ENCODE measurements at places on chromosomes 16 and 17.

GRCh38 chr17:70775679-70776078 lies 606.3 kb downstream of the KCNJ2 start:
- DNase-seq = no peak

GRCh38 chr17:79078476-79079190 lies 4.0 kb downstream of the ENGASE start:
- no peak for DNase-seq

GRCh38 chr16:55853114-55853513 lies 20.2 kb upstream of the CES1 start:
- DNase-seq = no peak

GRCh38 chr16:82756283-82756599 lies 129.5 kb downstream of the CDH13 start:
- DNase-seq = no peak

DNA sequence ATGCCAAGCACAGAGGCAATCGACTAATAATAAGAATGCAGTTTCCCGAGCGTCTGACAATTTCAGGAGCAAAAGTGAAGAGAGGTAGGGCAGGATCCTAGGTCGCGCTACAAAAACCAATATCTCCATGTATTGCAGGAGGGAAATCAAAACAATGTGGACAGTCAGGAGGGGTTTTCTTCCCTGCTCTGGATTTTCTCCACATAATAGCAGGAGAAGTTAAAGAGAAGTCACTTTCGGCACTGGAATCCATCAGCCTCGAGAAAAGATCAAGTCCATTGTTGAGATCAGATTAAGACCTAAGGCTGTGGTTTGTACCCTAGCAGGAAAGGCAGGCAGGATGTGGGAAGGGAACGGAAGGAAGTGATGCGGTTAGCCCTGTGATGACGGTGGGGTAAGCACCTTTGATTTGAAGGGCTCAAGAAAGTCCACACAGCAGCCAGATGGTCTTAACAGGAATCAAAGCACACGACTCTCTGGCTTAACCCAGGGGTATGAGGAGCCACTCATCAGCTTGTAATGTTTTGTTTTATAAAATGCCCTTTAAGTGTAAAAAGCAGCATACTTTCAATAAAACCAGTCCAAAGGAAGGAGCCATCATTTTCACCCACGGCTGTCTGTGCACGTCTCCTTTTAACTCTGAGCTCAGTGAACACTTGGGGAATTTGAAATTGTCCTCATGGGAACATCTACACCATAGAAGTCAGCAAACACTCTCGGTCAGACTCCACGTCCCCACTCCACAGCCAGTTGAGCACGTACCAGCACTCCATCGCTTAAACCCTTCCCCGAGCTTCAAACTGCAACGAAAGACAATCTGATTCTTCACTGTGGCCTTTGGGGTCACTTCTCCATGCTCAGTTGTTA lies 15.8 kb upstream of the AKTIP start:
- DNase-seq = peak; percentile 73

DNA sequence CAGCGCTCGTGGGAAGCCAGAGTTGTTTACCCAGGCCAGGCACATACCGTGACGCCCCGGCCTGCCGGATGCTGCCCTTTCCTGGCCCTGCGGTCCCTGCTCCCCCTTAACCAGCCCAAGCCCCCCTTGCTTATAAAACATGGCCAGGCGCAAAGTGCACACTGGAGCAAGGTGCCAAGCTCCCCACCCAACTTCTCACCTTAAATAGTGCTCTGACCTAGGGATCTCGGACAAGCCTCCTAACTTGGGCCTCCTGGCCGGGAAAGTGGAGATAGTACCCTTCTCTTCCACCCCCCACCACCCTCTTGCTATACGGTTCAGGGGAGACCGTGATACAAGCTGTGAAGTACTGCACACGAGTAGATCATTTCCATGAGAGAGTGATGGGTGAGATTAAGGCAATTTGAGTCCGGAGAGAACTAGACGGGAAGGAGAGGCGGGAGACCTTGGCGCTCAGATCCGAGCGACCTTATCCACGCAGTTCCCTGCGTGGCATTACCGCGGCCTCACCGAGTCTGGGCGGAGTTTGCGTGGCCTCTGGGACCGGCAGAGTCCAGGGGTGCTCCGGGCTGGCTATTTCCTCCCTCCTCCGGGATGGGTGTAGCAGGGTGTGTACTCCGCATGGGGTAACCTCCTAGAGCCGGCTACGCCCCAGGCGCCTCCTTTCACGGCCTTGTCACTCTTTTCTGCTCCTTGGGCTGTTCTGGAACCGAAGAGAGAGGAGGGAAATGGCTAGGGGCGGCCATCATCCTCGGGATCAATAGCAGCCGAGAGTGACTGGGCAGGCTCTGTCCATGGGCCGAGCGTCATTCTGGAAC lies 4.4 kb upstream of the LHX1 start:
- no peak for DNase-seq

GRCh38 chr17:3843935-3844516 lies 2.0 kb downstream of the NCBP3 start:
- DNase-seq = peak; percentile 53

GRCh38 chr16:3242709-3243108 lies 7.8 kb upstream of the ZNF200 start:
- no peak for DNase-seq

GRCh38 chr16:49021136-49021535 lies 260.5 kb downstream of the CBLN1 start:
- no peak for DNase-seq

- no peak for DNase-seq
These were observed 20.9 kb upstream of the MPRIP start for GRCh38 chr17:17021194-17021863.

DNA sequence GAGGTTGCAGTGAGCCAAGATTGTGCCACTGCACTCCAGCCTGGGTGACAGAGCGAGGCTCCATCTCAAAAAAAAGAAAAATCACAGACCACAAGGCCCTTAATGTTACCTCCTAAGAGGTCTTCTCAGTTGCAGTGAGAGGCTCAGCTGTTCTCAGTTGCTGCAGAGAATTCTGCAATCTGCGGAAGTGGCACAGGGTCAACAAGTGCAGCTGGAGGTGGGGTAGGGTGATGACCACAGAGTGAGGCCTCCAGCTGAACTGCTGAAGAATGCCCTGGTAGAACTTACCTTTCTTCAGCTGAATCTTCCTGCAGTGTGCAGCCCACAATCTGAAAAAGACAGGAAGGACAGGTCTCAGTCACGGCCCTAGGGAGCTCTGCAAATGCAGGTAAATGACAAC lies 26.3 kb downstream of the CNTNAP1 start:
- DNase-seq = no peak

DNA sequence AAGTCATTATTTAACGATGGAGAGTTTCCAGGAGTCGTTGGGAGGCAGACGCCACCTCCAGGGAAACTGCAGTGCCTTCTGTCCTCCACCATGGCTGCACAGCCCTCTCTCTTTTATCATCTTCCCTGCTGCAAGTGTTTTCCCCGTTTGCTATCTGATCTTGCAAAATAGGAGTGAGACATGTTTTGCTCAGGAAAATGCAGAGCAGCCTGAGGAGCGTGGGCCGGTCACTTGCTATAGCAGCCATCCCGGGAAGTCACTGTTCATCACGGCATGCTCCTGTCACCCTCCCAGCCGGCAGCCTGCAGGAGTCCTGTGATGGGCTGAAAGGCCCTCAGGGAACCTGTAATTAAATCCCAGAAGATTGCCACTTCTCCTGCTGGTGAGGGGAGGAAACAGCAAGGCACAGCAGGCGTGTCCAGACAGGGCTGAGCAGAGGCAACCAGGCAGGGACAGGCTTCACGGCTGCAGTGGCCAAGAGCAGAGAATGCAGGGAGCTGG lies 143.1 kb downstream of the GSG1L start:
- DNase-seq = no peak

GRCh38 chr17:34826332-34826731 lies 134.9 kb downstream of the CCT6B start:
- no peak for DNase-seq

DNA sequence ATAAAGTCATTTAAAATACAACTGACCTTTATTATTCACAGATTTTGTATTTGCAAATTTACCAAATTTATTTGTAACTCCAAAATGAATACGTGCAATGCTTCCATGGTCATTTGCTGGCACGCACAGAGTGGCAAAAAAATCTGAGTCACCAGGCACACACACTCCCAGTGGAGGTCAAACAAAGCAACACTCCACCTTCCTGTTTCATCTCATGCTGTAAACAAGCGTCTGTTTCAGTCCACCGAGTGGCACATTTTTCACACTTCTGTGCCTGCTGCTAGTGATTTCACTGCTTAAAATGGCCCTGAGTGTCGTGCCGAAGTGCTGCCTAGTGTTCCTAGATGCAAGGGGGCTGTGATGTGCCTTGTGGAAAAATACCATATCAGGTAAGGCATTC lies 17.8 kb upstream of the ITGAE start:
- no peak for DNase-seq

DNA sequence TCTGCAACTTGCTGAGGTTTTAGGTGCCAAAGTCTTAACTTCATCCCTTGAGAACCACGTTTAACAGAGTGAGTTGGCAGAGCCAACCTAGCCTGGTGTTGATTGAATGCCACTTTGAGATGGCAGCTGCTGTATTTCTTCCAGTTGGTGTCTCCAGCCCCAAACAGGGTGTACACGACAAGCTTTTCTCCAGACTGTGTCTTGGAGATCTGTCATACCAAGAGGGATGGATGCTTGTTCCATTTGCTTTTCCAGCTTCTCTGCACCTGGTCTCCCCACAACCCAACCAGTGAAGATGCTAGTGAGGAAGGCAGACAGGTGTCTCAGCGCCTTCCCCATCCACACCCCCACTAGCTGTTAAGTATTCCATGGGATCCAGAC lies 141.1 kb upstream of the HS3ST2 start:
- no peak for DNase-seq

GRCh38 chr17:68519911-68520310 lies 7.7 kb downstream of the PRKAR1A start:
- DNase-seq = no peak

Data from activated naive CD4-positive, alpha-beta T cell treated with Interleukin-2 at 50 U/mL for 16 hours (primary cell).